Ascending aorta (tissue), 2 donors: ENCODE measurements at places on chromosomes 5 and 9. TPM values are rescaled to one million over a fixed set of nuclear protein-coding genes. Genes with fewer than 3 reads are reported as not detected.

DNA sequence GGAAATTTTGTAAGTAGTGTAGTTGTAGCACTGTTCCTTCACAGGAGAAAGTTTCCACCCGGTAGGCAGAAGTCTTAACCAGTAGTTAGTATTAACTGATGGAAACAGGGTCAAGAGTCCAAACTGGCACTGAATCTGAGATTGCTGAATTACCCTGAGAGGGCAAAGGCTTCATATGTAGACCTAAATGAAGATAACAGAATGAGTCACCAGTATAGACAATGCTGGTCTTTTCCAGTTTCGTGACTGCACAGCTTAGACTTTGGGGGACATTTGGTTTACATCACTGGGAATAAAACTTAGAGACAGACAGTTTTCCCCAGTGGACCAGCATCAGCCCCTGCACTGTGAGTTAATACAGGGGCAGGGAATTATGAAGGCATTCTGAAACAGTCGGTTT is 60.5 kb downstream of the PCSK5 start:
- DNase-seq: no peak

RLN2 gene
- total RNA-seq: not detected

- DNase-seq: no peak
Measured at GRCh38 chr9:133371261-133371711, 4.6 kb downstream of the SURF4 start.

GRCh38 chr9:68536876-68537615 is 3.6 kb downstream of the TMEM252 start:
- DNase-seq: no peak

CDX1 gene
- total RNA-seq: not detected

DNA sequence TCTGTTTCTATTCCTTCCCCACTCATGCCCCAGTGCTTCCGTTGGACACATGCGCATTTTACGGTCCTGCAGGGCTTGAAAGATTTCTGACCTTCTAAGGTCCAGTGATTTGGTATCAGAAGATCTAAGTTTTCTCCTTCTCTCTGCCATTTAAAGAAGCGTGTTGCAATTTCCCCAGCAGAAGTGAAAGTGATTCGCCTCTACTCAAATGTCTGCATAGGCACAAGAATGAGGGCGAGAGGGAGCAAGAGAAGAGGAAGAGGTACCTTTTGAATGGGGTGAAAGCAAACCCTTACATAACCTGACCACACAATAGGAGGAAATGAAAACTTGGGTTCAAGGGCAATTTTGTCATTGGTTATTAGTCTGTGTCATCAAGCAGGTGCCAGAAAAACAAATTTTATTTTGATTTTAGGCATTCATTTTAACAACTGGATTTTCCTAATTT is 31.7 kb upstream of the NR3C1 start:
- DNase-seq: no peak

DNA sequence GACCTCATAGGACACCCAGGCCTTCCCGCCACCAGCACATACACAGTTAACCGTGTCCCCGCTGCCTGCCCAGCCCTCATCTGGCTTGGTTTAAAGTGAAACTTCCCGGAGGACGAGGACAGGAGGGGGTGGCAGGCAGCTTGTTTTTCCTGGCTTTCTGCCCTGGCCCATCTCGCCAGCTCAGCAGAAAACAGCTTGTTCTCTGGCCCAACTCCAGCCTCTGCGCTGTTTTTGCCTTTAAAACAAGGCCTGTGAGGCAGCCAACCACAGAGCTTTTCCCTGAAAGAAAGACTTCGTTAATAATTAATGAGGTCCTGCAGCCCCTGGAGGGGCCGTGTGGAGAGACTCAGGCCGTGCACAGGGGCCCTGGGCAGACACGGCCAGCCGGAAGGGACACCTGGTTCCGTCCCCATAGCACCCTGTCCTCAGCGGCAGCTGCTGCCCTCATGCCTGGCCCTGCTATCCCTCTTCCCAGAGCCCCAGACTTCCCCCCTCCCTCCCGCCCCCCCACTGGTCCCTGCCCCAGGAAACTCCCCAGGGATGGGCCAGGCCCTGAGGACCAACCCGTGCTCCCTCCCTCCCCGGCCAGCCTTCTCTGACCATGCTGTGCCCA is 108.7 kb downstream of the RXRA start:
- DNase-seq: peak; percentile 97

DNA sequence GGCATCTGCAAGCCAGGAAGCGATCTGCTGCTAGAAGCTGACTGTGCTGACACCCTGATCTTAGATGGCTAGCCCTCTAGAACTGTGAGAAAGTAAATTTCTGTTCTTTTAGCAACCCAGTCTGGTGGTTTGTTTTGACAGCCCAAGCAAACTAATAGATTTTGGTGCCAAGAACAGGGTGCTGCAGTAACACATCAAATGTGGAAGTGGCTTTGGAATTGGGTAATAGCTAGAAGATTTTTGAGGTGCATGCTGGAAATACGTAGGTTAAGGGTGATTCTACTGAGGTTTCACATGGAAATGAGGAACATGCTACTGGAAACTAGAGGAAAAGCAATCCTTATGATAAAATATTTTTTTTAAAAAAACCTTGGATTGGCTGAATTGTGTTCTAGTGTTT is 153.5 kb upstream of the SH3GL2 start:
- DNase-seq: no peak

GRCh38 chr5:39505791-39506190 is 81.0 kb upstream of the DAB2 start:
- DNase-seq: no peak

SHISAL2B gene
- not detected for total RNA-seq

ST6GALNAC4 gene
- total RNA-seq: 134 TPM

ARID3C gene
- total RNA-seq: not detected

DNA sequence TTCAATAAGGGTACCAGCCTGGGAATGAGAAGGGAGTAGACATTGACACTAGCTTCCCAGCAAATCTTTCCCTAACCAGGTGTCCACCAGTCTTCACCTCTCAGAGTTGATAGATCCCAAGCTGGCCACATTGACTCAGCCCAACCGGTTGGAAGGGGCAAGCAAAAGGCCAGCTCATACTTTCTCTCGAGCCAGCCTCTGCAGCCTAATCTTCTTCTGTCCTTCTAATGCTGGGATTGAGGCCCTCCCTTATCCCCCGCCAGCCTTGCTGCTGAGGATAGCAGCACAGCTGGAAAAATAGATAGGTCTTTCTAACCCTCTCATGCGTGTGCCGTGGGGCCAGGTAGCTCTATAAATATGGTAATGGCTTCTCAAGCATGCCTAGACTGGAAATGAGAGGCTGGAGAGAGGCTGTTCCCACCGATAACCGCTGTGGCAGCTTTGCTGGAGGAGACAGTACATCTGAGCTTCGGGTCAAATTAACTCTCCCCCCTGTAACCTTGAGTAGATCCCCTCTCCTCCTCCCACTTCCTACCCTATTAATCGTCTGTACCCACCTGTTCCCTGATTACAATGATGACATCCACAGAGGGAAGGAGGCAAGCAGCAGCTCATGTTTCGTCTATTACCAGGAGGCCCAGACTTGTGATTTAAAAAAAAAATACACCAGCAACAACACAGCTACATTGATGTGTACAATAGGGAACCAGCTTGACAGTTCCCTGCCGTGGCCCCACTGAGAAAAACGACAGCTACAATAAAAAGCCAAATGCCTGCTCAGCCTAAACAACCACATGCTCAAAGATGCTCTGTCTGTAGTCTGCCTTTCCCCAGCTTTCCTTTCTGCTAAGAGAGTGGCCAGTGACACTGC is 219.9 kb upstream of the BRINP1 start:
- no peak for DNase-seq

DNA sequence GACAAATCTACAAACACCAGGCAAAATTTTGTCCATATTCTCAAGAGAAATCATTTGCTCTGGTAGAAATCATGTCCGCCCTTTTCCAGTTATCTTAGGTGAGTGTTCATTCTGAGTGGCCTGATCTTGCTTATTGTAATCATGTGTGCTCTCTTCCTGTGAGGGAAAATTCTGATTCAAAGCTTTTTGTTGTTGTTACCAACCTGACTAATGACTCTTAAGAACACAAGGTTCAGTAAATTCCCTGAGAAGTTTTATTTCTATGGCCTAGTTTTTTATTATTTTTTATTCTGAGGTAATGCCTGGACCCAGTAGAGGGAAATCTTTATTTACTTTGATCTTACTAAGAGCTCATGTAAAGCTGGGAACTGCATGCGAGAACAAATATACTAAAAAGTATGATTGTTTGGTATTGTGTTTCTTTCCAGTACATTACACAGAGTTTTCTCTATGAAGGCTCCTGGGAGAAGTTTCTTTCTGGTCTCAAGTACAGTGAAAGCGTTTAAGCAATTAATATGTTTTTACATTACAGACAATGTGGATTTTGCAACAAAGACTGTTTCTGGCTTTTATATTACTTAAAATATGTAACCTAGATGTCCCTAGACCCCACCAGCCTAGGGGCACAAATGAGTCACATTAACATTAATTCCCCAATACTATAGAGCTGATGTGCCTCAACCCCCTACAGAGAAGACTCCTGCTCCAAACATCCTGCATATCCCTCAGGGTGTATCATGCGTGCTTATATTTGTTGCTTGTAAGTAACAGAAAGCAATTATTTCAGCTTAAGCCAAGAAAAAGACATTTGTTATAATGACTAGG is 138.1 kb downstream of the TMEM167A start:
- DNase-seq: no peak

LHX3 gene
- not detected for total RNA-seq

SNCAIP gene
- total RNA-seq: 2.9 TPM

TAF11L5 gene
- not detected for total RNA-seq

SLC28A3 gene
- not detected for total RNA-seq

CYSRT1 gene
- not detected for total RNA-seq

DNA sequence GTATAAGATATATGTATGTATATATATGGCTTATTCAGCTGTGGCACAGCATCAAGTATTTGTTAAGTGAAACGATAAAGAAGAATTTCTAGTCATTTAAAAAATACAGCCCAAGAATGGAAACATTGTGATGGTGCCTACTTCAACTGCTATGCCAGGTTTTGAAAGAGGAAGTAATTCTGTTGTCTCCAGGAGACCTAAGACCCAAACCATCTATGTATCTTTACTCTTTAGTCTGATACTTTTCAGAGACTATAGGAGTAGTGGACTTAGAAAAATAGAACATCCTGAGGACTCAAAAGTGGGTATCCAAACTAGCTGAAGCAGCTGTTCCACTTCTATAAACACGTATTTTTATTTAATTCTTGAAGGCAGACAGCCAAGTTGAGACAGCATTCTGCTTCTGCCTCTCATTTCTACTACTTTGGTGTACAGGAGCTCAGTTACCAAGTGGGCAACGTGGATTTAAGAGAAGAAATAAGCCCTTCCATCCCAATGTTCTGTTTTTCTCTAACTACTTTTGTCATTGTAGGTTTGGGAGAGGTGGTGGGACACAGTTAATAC is 110.7 kb downstream of the RPS23 start:
- no peak for DNase-seq
